ENCODE measurements at places on chromosomes 1 and 21. TPM values are rescaled to one million over a fixed set of nuclear protein-coding genes. Genes with fewer than 3 reads are reported as not detected.

The LCE1E gene
- 3.4 TPM for polyA plus RNA-seq

The LMX1A gene
- not detected for polyA plus RNA-seq

The KRTAP7-1 gene
- not detected for polyA plus RNA-seq

The GBP6 gene
- 4.6 TPM for polyA plus RNA-seq

The HEYL gene
- polyA plus RNA-seq = 0.01 TPM

The IGSF9 gene
- polyA plus RNA-seq = 8.3 TPM

The THEMIS2 gene
- polyA plus RNA-seq = 1.8 TPM

The LRRC39 gene
- 0.25 TPM for polyA plus RNA-seq

The HOOK1 gene
- 1.9 TPM for polyA plus RNA-seq

The RNU1-3 gene
- not detected for polyA plus RNA-seq

The SYNC gene
- polyA plus RNA-seq = 7.6 TPM

The AGMAT gene
- 0.50 TPM for polyA plus RNA-seq

The LCE3B gene
- polyA plus RNA-seq = not detected

Measured in mammary epithelial cell (primary cell).